Sciatic nerve (tissue), 2 donors: ENCODE measurements at places on chromosomes 5 and 9.

DNA sequence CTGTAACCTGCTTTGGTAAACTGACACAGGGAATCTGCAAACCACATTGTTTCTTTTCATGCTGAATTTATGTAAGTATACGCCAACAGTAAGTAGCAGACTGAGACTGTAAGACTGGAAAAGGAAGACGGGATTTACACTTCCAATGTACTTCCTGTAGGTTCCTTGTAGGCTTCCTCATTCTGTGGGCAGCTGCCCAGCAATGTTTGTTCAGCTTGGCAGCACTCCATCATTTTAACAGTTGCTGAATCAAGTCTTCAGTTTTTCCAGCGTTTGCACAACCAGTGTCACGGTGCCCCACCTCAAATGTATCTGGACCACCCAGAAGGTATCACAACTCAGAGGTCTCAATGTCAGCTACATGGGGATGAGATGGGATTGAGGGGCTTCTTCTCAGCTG lies 232.6 kb downstream of the PRDM9 start:
- no peak for DNase-seq

GRCh38 chr5:14674983-14675854 lies 10.7 kb downstream of the OTULIN start:
- DNase-seq: no peak

DNA sequence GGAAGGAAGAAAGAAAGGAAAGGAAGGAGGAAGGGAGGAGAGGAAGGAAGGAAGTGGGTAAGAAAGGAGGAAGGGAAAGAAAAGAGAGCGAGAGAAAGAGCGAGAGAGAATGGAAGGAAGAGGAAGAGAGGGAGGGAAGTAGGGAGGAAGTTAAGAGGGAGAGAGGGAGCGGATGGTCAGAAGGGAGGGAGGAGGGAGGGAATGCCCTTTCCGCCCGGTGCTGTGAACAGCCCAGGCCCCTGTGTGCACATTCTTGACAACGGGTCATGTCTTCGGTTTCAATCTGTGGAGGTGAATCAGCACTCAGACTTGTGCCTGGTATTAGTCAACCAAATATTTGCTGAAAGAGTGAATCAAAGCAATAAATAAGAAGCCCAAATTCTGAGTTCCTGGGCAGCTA lies 39.2 kb downstream of the PRUNE2 start:
- no peak for DNase-seq

DNA sequence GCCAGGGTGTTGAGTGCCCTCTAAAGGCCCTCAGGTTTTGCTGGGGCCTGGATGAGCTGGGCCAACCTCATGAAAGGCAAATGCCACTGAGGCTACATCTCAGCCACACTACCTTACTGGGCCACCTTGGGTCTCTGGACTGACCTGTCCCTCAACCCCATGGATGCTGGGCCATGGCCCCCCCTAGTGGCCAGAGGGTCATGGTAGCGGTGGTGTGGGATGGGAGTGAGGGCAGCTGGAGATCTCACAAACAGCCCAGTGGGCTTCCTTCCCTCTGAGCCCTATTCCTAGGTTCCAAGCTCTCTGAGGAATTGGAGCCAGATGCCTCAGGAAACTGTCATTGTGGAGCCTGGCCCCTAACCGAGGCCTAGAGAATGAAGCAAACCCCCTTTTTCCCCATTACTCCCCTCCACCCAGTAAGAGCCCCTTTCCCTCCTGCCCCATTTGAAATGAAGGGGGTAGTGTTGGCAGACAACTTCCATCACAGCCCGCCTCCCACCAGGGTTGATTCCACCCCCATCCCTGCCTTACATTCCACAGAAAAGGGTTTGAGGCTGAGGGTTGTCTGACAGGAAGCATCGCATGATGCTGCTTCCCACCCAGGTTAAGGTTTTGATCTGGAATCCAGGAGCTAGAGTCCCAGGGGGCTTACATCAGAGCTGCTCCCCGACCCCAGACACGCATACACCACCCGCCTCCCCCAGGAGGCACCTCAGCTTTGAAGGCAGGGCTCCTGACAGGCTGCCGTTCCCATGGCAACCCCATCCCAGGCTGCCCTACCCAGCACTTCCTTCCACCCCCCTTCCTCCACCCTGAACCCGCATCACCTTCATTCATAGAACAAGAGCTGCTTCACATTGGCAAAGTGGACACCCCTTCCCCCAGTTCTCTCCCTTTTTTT lies 63.9 kb downstream of the PCDH1 start:
- DNase-seq: no peak

- DNase-seq: no peak
These were observed 45.9 kb upstream of the PCSK1 start for GRCh38 chr5:96478983-96479382.

GRCh38 chr5:7872517-7873130 lies 3.7 kb downstream of the MTRR start:
- DNase-seq: no peak

GRCh38 chr9:91734371-91734981 lies 215.6 kb downstream of the ROR2 start:
- DNase-seq: peak; percentile 83

DNA sequence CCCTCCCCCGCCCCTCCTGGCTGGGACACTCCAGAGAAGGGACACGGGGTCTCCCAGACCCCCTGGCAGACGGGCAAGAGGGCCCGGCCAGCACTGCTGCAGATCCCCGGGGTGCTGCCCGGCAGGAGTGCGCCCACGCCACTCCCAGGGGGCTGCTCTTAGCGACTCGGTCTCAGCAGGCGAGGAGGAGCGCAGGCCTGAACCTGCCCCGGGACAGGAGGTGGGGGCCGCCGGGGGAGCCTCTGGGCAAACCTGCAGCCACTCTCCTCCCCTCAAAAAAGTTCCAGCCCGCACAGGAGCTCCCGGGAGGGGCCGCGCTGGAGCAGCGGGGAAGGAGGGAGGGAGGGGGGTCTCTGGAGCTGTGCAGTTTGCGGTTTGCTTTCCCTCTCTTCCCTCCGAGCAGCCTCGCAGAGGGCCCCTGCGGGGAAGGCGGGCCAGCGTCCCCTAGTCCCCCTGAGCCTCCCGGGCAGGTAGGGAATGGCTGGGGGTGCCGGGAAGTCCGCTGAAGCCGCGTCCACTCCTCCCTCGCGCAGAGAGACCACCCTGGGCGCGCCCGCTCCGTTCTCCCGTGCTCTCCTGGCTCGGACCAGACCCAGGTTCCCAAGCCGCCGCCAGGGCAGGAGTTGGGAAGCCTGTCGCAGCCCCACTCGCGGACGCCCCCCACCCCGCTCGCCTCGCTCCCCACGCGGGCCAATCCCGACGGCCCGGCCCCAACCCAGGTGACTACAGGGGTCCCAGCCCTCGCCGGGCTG lies 44.2 kb downstream of the NACC2 start:
- DNase-seq: no peak
